ENCODE measurements at places on chromosomes 16 and 17. TPM values are rescaled to one million over a fixed set of nuclear protein-coding genes. Genes with fewer than 3 reads are reported as not detected.

DNA sequence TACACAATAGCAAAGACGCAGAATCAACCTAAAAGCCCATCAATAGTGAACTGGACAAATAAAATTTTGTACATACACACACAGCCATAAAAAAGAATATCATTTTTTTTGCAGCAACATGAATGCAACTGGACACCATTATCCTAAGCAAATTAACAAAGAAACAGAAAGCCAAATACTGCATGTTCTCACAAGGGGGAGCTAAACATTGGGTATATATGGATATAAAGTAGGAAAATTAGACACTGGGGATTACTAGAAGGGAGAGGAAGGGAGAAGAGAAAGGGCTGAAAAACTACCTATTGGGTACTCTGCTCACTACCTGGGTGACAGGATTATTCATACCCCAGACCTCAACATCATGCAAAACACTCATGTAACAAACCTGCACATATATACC is 28.2 kb downstream of the ADAMTS18 start:
- no peak for DNase-seq

DNA sequence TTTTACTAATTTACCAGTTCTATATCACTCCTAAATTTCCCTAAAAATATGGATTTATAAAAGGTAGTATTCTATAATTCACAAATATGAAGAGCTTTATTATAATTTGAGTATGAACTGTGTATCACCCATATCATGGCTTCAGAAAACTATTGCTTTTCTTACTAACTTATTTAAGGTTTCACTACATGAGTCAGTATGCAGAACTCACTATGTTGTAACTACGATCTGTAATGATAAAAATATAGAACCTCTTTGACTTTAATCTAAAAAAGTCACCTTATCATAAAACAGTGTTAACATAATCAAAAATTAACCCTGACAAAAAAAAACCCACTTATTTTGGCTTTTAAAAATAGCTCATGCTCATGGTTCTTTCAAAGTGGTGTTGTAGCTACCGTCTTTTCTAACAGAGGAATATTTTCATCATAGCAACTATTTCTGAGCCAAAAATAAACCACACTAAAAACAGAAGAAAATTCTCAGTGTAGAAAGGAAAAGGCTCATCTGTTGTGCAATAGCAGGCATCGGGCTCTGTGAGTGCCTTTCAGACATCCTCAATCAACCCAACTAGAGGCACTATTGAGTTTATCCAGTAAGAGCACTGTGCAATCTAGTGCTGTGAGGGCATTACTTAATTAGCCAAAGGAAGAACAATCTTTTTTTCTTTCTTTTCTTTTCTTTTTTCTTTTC is 42.1 kb downstream of the ITGAM start:
- DNase-seq: peak; percentile 9

DNA sequence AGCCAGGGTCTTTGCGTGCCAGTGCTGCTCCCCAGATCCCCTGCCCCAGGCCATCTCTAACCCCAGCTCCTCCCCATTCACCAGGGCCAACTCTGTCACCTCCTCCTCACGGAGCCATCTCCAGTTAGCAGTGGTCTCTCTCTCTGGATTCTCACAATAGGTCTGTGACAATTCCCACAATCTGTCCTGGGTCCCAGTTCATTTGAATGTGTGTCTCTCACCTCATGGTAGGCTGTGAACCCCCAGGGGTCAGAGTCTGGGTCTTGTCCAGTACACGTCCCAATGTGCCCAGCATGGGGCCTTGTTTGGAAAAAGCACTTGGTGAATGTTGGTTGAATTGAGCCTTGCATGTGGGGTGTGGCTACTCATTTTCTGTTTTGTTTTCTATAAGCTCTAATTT is 205.3 kb downstream of the PHKB start:
- DNase-seq: no peak

GRCh38 chr17:30203471-30203981 is 32.0 kb downstream of the SLC6A4 start:
- no peak for DNase-seq

- DNase-seq: no peak
These were observed 6.4 kb upstream of the SLC43A2 start for GRCh38 chr17:1634841-1635650.

- DNase-seq: no peak
These were observed 534 bp downstream of the GPATCH8 start for GRCh38 chr17:44502598-44503146.

Gene IGF2BP1
- 0.18 TPM for total RNA-seq

All from activated CD8-positive, alpha-beta T cell treated with anti-CD3 and anti-CD28 coated beads for 36 hours (primary cell).